ENCODE measurements at places on chromosomes 6 and 20.

DNA sequence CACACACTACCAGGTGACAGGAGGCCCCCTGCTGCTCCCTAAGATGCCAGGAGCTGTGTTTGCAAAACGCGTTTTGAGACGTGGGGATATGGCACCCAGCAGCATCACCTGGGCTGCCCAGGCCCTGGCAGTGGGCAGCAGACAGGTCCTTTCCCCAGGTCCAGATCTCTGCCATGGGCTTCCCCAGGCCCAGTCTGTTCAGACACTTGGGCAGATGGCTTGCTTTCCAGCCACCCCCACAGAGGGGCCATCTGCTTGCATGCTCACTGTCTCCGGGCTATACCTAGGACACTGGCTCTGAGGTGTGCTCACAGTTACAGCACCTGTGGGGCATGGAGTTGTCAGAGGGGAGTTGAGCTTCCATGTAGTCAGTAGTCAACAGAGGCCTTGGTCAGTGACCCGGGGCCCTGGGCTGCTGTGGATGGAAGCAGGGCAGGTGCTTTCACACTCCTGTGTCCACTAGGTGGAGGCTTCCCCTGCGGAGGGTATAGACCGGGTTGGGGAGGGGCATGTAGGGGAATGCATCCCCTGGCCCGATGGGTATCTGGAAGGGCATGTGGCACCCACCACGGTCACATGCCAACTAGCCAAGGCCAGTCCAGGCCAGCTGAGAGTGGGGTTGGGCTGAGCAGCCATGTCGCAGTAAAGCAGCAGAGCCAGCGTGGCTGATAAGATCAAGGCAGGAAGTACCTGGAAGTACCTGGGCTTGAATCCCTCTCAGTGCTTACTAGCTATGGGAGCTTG, 185.4 kb upstream of the SLC24A3 start:
- DNase-seq: no peak

DNA sequence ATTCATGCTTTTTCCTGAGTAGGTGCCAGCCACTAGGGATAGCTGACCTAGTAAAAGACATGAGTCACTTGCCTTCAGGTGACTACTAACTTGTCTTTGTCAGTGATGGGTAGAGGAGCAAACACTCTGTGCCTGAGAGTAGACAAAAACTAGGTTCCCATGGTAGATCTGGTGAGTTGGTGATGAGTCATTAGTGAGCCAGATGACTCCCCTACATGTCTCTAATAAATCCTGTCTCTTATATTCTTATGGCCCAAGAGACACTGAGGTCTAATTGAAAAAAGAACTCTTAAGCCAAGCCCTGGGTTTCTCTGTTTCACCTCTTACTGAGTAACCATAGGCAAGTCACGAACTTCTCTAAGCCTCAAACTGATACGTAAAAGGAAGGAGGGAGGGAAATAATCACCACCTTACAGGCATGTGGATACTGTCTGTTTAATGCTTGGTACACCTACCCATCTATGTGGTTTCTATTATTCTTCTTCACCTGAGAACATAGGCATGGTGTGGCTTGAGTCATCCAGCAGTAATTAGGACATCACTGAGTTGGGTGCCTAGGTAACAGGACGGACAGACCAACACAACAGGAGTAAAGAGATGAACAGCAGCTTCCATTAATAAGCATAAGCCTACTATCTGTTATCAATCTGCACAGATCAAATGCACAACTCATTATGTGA, 20.3 kb downstream of the TTPAL start:
- DNase-seq: no peak

GRCh38 chr6:43013097-43013842, 476 bp downstream of the MEA1 start:
- no peak for DNase-seq

- no peak for DNase-seq
Measured at GRCh38 chr20:49899541-49900383, 15.6 kb downstream of the SPATA2 start.

DNA sequence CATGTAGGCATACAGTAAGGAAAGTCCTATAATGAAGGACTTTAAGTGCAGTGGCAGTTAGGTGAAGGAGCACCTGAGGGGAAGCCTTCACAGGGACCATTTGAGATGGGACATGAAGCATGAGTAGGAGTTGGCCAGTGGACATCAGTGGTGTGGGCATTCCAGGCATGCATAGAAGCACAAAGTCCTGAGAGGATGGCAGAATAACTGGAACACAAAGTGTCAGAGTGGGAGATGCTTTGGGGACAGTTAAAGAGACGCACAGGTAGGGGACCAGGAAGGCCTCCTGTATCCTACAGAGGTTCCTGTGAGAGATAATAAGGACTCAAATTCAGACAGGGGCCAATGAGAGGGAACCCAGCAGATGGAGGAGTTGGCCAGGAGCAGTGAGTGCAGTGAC, 26.4 kb upstream of the EFHC1 start:
- no peak for DNase-seq

- DNase-seq: no peak
Measured at GRCh38 chr6:143110572-143110971, 49.9 kb downstream of the AIG1 start.

DNA sequence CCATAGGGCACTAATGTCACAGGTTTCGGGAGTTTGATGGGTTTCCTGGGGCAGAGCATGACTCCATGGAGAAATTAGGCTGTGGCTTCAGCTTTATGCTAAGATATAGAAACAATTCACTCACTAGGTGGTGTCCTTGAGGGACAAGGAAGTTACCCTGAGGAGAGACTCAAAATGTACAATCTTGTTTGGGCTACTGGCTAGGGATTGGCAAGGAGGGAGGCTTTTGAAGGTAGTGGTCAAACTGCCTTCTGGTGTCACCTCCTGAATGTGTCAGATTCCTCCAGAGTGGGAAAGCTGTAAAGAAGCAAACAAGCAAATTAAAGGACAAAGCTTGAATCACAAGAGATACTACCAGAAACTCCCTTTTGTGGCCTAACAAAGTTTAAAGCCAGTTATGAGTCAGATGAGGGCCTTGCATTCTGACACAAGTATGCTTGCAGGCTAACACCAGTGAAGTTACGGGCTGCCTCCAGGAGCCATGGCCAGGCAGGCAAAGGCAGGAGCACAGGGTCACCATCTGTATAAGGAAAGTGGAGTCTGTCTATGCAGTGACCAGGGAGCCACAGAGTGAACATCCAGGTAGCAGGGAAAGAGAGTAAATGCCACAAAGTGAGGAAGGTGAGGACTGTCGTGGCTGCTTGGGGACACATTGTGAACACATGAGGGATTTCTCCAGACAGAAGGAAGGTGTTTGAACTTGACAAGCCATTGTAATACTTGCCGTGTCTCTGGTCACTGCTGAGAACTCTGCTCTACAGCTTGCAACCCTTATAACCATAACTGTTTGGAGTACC, 107.7 kb upstream of the DTNBP1 start:
- DNase-seq: no peak

DNA sequence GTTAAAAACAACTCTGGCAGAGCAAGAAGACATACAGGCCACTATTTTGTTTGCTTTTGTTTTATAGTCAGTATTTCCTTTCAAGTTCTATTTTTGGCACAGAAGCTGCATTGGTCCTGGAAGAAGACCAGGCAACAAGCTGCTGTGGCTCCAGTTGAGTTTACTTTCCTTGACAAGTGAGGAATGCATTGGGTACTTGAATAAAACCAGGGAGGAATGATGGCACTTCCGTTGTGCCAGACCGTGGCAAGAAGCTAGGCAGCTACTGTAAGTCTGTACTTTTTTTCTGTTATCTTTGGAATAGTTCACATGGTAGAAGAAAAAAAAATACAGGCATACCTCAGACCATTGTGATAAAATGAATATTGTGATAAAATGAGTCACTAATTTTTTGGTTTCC, 66.3 kb downstream of the NCOA3 start:
- DNase-seq: no peak

DNA sequence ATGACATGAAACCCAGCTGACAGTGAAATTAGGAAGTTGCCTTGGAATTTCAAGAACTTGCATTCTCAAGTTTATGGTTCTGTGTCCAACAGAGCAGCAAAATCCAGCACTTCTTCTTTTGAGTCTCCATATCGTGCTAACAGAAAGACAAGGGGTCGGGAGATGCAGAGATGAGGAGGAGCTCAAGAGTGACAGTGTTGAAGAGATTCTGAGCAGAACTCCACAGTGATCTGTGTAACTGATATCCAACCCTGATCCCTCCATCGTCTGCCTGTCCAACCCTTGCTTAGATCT, 21.2 kb upstream of the BTN1A1 start:
- no peak for DNase-seq
